Stimulated activated CD4-positive, alpha-beta T cell treated with anti-CD3 and anti-CD28 coated beads, Interleukin-12 subunit alpha, Interleukin-12 subunit beta, amount 100 ng/mL, for 48 hours (primary cell): ENCODE measurements at places on chromosomes 2 and 18.
A peak's percentile ranks its signal among the peaks of the same experiment; 100 is the strongest.

GRCh38 chr2:98913916-98914712, 21.9 kb downstream of the CRACDL start:
- DNase-seq = no peak

GRCh38 chr18:30855762-30856161, 186.8 kb downstream of the DSC3 start:
- DNase-seq = no peak

DNA sequence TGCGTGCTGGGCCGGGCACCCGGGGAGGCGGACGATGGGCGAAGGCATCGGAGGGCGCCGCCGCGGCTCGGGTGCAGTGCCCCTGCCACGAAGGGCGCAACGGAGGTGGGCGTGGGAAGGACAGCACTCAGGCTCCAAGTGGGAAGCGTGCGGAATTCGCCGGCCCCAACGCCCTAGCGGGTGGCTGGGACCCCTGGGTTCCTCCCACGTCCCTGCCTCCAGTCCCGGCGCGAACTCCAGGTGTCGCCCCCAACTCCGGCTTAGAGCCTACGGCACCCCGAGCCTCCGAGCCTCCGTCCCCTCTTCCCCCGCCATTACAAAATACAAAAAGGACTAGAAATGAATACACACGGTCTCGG, 1.3 kb downstream of the CYP27C1 start:
- DNase-seq = no peak

GRCh38 chr2:163414121-163414520, 321.7 kb downstream of the FIGN start:
- DNase-seq = no peak

- DNase-seq = no peak
Observed at GRCh38 chr2:157696036-157696435, 67.4 kb upstream of the ACVR1C start.

- peak; percentile 4 for DNase-seq
Observed at GRCh38 chr18:58819051-58819450, 45.6 kb upstream of the ZNF532 start.

DNA sequence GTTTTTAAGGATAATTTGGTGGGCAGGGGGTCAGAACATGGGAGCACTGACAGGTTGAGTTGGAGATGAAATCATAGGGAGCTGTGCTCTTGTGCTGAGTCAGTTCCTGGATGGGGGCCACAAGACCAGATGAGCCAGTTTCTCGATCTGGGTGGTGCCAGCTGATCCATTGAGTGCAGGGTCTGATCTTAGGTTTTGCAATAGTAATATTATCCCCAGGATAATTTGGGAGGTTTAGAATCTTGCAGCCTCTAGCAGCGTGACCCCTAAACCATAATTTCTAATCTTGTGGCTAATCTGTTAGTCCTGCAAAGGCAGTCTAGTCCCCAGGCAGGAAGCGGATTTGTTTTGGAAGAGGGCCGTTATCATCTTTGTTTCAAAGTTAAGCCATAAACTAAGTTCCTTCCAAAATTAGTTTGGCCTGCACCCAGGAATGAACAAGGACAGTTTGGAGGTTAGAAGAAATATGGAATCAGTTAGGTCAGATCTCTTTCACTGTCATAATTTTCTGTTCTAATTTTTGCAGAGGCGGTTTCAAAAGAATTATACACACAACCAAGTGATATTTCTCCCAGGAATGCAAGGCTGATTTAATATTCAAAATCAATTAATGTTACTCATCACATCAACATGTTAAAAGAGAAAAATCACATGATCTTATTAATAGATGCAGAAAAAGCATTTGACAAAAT, 23.0 kb downstream of the DBI start:
- no peak for DNase-seq

DNA sequence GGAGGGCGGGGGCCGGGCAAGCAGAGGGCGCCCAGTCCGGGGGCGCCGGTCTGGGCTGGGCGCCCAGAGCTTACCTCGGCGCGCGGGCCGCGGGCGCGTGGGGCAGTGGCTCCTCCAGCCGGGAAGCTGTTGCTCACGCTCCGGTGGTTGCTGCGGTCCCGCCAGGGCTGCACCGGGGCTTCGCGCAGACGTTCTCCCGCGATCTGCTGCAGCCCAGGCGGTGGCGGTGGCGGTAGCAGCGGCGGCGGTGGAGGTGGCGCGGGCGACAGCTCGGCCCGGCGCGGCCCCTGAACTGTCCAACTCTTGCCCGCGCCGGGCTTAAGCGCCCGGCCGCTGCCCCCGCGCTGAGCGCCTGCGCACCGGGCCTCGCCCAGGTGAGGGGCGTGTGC, 391 bp downstream of the ZNF385B start:
- DNase-seq = no peak

GRCh38 chr2:84297155-84297554, 161.9 kb downstream of the SUCLG1 start:
- DNase-seq = no peak

- no peak for DNase-seq
Observed at GRCh38 chr2:168220965-168221819, 26.2 kb downstream of the STK39 start.

GRCh38 chr18:23822590-23823385, 133.5 kb downstream of the LAMA3 start:
- DNase-seq = no peak

DNA sequence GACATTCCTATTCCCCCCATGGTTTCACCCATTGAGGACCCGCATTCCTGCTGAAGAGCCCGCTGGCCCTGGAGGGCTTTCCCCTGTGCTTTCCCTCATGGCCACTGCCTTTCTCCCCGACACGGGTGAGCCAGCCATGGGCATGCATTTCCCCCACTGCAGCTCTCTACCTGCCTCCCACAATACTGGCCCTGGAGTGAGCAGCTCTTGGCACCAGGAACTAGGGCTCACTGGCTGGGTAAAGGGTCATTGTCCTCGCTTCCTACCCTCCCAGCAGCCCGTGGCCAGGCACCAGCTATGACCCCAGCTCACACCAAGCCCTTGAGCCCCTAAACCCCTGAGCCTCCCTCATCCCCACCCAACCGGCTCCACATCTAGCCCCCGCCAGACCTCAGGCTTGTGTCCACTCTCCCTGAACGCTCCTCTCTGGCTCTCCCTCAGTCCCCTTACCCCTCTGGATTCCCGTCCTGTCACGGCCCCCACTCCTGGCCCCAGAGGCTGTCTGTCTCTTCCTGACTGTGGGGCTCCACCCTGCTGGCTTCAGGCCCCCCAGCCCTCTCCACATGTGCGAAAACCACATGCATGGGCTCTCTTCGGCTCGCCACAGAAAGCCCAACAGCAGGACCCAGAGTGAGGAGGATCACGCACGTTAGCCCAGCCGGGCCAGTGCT, 199.8 kb downstream of the ZFP36L2 start:
- DNase-seq = no peak

- DNase-seq = no peak
Observed at GRCh38 chr18:13412901-13413300, 194.3 kb downstream of the LDLRAD4 start.

GRCh38 chr2:236545814-236546480, 23.7 kb upstream of the ACKR3 start:
- no peak for DNase-seq

DNA sequence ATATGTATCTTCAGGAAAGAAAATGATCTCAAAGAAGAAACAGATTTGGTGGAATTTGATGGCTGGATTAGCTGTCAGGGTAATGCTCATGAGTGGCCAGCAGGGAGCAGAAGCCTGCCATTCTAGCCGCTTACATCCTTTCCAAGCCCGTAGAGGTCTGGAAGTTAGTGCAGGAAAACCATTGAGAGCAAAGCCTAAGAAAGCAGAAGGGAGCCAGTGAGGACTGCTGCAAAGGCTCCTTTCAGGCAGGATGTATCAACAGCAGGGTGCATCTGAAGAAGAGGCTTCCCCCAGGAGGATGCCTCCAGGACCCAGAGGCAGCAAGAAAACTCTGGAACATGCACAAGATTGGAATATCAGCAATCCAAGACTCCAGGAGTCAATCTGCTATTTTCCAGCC, 22.9 kb upstream of the LBH start:
- no peak for DNase-seq

- DNase-seq = no peak
Observed at GRCh38 chr2:233477548-233478433, 88.8 kb downstream of the USP40 start.

DNA sequence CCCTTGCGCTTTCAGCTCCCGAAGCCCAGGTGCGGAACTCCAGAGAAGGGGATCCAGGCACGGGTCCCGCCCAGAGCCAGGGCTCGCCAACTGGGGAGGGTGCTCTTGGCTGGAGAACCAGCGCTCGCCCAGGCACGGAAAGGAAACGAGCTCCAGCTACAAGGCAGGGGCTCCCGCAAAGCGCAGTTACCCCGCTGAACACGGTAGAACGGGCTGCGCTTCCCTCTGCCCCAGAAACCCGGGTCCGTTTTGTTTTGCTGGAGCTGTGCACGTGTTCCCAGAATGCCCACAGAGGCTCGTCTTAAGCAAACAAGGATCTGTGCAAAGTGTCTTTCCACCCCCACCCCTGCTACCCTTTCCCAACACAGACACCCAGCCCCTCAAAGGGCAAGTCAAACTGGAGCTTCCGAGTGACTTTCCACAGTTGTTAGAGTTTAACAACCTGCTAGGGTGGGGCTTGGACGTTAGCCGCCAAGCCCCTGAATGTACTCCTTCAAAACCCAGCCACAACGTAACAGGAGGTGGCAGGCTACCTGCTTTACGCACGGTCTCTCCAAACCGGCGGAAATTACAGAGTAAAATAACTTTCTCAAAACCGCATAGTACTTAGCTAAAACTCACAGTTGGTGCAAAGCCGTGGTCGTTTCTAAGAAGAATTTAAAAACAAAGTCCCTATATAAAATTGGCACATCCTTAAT, 775 bp downstream of the RNF125 start:
- peak; percentile 8 for DNase-seq

GRCh38 chr18:22213333-22213973, 44.1 kb downstream of the GATA6 start:
- no peak for DNase-seq

DNA sequence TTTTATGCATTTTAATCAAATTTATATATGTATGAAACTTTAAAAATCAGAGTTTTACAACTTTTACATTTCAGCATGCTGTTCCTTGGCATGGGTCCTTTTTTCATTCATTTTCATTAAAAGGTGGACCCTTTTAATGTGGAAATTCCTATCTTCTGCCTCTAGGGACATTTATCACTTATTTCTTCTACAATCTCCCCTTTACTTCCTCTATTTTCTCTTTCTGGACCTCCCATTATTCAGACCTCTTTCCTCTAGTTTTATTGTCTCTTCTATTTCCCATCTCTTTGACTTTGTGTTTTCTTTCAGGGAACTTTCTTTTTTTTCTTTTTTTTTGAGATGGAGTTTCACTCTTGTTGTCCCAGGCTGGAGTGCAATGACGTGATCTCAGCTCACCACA, 5.7 kb downstream of the PROC start:
- no peak for DNase-seq

- DNase-seq = no peak
Observed at GRCh38 chr2:180882959-180883358, 97.4 kb upstream of the UBE2E3 start.

GRCh38 chr2:128320192-128320905, 1.7 kb upstream of the HS6ST1 start:
- DNase-seq = no peak

- no peak for DNase-seq
Observed at GRCh38 chr2:206088248-206088647, 2.3 kb upstream of the INO80D start.

GRCh38 chr2:216546241-216546640, 47.6 kb downstream of the RPL37A start:
- no peak for DNase-seq

GRCh38 chr2:171389325-171389724, 44.5 kb downstream of the METTL8 start:
- no peak for DNase-seq

- no peak for DNase-seq
Observed at GRCh38 chr2:190713471-190713870, 64.6 kb downstream of the NAB1 start.

DNA sequence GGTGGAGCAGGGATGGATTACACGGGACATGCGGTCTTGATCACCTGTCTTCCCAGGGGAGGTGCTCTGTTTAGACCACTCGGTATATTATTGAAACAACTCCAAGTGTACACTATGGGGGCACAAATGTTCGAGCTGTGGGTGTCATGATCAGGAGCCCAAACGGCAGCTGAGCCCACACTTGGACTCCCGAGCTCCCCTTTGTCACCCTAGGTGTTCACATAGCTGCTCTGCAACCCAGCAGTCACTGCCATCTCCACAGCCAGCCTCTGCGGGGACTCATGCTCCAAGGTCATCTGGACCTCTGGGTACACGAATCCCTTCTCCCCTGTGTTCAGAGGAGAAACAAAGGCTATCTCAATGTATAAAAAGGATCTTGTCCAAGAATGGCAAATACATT, 46.0 kb downstream of the CAPN13 start:
- no peak for DNase-seq

GRCh38 chr2:111121828-111122630, 1.3 kb downstream of the BCL2L11 start:
- DNase-seq = peak; percentile 77

DNA sequence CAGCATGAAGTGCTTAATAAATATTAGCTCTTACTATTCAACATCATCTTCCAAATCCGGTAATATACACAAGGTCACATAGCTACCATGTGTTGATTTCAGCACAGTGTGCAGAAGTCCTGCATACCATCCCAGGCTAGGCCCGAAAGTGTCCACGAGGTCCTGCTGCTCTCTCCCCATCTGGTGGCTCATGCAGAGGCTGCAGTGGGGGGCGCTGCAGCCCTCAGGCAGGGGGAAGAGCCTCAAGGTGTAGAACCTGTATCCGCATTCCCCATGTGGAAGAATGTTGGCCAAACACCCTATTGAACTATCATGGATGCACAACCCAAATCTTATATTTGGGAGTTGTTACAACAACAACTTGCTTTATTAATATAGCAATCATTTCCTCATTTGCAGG, 88.5 kb downstream of the ST6GAL2 start:
- no peak for DNase-seq

- no peak for DNase-seq
Observed at GRCh38 chr2:5555636-5556035, 136.5 kb upstream of the SOX11 start.

DNA sequence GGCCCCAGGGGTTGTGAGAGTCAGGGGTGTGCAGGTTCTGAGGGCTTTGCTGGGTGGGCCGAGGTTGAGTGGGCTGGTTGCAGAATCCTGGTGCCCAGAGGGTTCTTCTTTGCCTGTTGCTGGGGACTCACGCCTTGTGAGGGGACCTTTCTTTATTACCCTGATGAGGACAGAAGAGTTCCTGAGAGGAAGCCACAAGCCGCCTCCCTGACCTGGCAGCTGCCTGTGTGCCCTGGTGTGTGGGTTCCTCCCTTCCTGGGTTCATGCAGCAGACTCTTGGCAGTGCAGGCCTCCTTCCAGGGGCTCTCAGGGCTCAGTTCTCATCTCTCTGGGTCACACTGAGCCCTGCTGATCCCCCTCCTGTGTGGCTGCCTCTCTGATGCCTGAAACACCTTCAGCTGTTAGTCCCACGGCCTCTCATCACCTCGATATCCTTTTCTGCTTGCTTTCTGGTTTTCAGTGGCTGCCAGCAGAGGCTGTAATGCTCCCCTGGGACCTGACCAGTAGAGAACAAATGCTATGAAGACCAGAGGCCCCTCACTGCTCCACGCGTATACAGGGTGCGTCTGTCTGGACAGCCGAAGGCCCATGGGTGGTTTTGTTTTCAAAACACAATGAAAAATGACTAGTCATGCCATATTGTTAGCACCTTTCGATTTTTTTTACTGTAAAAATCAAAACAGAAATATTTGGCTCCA, 191.3 kb downstream of the AGAP1 start:
- no peak for DNase-seq

- no peak for DNase-seq
Observed at GRCh38 chr2:216713691-216714336, 18.5 kb upstream of the IGFBP5 start.

GRCh38 chr18:60018618-60019462, 119.0 kb downstream of the PMAIP1 start:
- DNase-seq = no peak

- no peak for DNase-seq
Observed at GRCh38 chr18:9577361-9577760, 37.0 kb downstream of the PPP4R1 start.
